ENCODE measurements at places on chromosomes 6 and 20. TPM values are rescaled to one million over a fixed set of nuclear protein-coding genes. Genes with fewer than 3 reads are reported as not detected.

- no peaks in the 10 kb centered on the region for H3K36me3 ChIP-seq
- no peak for DNase-seq
- peaks cover 8% of the 10 kb centered on the region for H3K27me3 ChIP-seq
- no peak overlapping the region for H3K4me3 ChIP-seq
- H3K4me1 ChIP-seq = no peaks in the 10 kb centered on the region
These were observed 12.7 kb upstream of the PPP1R3G start for GRCh38 chr6:5072440-5072839.

The MOCS1 gene
- total RNA-seq = 9.9 TPM

The ADGRB3 gene
- 7.3 TPM for total RNA-seq

The SPEF1 gene
- 0.22 TPM for total RNA-seq

The PACRG gene
- total RNA-seq = not detected

The HNF4A gene
- not detected for total RNA-seq

DNA sequence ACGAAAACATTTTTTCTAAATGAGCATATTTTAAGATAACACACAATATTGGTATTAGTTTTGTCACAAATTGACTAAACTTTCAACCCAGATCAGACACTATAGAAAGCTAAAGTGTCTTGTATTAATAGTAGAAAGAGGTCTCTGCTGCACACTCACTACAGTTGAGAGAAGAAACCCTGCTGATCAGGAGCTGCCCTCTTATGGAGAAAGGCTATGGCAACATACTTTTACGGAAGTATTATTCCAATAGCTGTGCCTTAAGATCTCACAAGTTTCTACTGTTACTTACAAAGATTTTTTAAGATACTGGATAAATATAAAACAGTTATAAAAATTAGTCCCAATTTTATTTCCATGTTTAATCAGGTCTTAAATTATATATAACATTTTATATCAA is 155.7 kb downstream of the RIMS1 start:
- no peak overlapping the region for H3K27ac ChIP-seq
- no peaks in the 10 kb centered on the region for H3K36me3 ChIP-seq
- H3K4me3 ChIP-seq = no peak overlapping the region
- H3K27me3 ChIP-seq = no peaks in the 10 kb centered on the region
- DNase-seq = no peak
- H3K4me1 ChIP-seq = peaks cover 18% of the 10 kb centered on the region

The SEMG1 gene
- not detected for total RNA-seq

DNA sequence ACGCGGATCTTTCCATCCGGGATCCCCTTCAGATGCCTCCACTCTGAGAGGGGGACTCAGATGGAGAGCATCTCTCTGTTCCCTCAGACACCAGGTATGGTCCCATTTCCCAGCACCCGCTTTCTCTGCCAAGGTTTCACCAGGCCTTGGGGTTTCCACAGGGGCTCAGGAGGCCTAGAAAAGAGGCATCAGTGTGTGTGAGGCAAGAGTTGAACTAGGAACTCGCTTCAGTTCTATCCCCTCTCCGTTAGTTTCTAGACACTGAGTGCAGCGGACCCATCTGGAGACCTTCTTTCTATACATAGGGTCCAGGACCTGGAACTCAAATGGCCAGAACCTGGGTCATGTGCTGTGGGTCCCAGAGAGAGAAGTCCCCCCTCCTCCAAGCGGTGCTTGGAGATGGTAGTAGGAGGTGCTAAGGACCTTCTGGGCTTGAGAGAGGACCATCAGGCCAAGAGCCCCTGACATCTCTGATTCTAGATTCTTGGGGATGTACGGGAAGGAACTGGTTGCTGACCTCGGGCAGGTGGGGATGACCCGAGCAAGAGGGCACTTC is 2.1 kb downstream of the SLC12A5 start:
- H3K4me1 ChIP-seq = peaks cover 4% of the 10 kb centered on the region
- H3K27ac ChIP-seq = no peak overlapping the region
- H3K36me3 ChIP-seq = peaks cover 5% of the 10 kb centered on the region
- peaks cover 30% of the 10 kb centered on the region for H3K27me3 ChIP-seq
- no peak for DNase-seq

- no peak overlapping the region for H3K4me3 ChIP-seq
- H3K4me1 ChIP-seq = no peaks in the 10 kb centered on the region
- H3K27ac ChIP-seq = no peak overlapping the region
- no peak for DNase-seq
- H3K27me3 ChIP-seq = peaks cover 2% of the 10 kb centered on the region
- no peaks in the 10 kb centered on the region for H3K36me3 ChIP-seq
These were observed 45.2 kb downstream of the THEMIS start for GRCh38 chr6:127855542-127856159.

- no peaks in the 10 kb centered on the region for H3K36me3 ChIP-seq
- DNase-seq = no peak
- H3K4me3 ChIP-seq = no peak overlapping the region
- peak overlapping the region; percentile 23 for H3K27ac ChIP-seq
These were observed 6.9 kb downstream of the STK35 start for GRCh38 chr20:2108498-2108897.

DNA sequence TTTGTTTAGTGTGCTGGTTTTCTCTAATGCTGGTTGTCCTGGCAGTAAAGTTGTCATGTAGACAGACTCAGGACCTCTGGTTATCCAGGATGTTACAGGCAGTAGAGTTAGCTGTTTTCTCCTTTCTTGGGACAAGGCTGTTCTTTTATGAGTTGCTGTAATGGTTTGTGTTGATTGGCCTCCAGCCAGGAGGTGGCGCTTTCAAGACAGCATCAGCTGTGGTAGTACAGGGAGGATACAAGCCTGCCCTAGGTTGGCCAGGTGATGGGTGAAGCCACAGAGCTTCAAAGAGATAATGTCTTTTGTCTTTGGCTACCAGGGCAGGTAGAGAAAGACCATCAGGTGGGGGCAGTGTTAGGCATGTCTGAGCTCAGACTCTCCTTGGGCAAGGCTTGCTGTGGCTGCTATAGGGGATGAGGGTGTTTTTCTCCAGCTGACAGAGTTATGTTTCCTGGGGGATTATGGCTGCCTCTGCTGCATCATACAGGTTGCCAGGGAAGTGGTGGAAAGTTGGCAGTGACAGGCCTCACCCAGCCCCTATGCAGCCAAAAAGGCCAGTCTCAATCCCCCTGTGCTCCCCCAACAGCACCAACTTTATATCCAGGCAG is 127.2 kb upstream of the TAB2 start:
- no peaks in the 10 kb centered on the region for H3K36me3 ChIP-seq
- no peak overlapping the region for H3K4me3 ChIP-seq
- H3K27ac ChIP-seq = no peak overlapping the region
- H3K4me1 ChIP-seq = no peaks in the 10 kb centered on the region
- peaks cover 2% of the 10 kb centered on the region for H3K27me3 ChIP-seq
- DNase-seq = no peak

DNA sequence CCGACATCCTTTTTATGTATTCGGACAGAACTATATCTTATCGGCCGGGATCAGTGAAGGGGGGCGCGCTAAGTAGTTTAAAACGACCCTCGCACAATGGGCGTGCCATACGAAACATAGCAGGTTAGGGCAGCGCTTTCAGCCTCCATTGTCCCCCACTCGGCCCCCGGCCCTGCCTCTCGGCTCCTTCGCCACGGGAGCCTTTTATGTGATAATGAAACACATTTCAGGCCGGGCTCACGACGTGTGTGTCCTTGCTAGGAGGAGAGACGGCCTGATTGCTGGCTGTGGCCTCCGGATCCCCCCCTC is 5.3 kb downstream of the FOXA2 start:
- H3K27me3 ChIP-seq = peaks cover 49% of the 10 kb centered on the region
- H3K27ac ChIP-seq = no peak overlapping the region
- H3K4me1 ChIP-seq = peaks cover 14% of the 10 kb centered on the region
- H3K36me3 ChIP-seq = peaks cover 4% of the 10 kb centered on the region
- no peak for DNase-seq

GRCh38 chr20:4029505-4030467 is 14.4 kb upstream of the RNF24 start:
- H3K4me1 ChIP-seq = peaks cover 12% of the 10 kb centered on the region
- H3K27ac ChIP-seq = no peak overlapping the region
- no peaks in the 10 kb centered on the region for H3K27me3 ChIP-seq
- H3K36me3 ChIP-seq = peaks cover under 1% of the 10 kb centered on the region

The STMN3 gene
- 459 TPM for total RNA-seq

GRCh38 chr20:64211874-64212658 is 43.5 kb upstream of the PCMTD2 start:
- no peak for DNase-seq
- peaks cover 15% of the 10 kb centered on the region for H3K4me1 ChIP-seq
- H3K4me3 ChIP-seq = no peak overlapping the region
- peaks cover 9% of the 10 kb centered on the region for H3K36me3 ChIP-seq

The BMP6 gene
- total RNA-seq = 0.25 TPM

DNA sequence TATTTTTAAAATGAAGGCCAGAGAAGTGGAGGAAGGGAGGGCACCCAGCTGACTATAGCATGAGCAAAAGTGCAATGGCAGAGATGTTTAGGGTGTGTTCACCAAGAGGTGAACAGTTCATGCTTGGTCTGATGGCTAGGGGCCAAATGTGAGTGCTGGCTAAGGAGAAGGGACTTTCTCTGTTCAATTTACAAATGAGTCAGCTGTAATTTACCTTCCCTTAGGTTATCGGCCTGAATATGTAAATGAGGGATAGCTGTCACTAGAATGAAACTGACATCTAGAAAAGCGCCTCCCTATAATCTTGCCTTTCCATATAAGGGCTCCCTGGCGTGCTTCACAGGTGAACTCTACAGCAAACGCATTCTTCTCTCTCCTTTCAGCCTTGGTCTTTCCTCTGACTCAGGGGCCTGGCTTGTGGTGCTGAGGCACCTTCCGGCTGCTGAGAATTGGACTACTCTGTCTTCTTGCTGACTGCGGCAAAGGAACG is 114.7 kb upstream of the BACH2 start:
- no peak overlapping the region for H3K4me3 ChIP-seq
- no peaks in the 10 kb centered on the region for H3K27me3 ChIP-seq
- H3K27ac ChIP-seq = no peak overlapping the region
- no peaks in the 10 kb centered on the region for H3K36me3 ChIP-seq

The SLC2A10 gene
- total RNA-seq = 0.37 TPM

DNA sequence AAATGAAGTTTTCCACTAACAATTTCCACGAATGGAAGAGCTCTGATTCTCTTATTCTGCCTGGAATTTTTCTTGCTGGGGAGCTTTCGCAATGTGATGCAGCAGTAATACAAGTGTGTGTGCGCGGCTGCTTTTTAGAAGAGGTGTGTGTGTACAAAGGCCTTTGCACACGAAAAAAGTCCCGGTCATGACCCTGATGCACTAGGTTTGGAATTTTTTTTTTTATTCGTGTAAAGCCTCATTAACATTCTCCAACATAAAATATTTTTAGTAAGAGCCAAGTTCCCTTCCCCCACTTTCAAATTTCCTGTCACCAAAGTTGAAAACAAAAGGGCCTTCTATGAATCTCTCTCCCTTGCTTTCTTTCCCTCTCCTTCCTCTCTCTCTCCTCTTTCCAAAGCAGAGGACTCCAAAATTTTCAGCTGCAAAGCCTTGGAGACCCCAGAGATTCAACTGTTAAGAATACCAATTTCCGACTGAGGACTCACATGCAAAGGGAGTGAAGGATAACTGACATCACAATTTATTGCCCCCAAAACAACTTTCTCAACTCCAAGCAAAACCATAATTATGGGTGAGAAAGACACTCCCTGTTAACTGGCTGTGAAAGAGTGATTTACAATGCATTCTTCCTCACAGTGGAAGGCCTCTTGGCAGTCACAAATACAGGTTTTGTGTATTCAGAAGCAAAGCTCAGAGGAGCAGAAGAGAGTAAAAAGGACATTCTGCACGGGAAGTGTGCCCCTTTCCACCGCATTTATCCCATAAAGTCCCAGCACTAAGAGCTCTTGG is 421.2 kb upstream of the JARID2 start:
- H3K4me3 ChIP-seq = no peak overlapping the region
- no peaks in the 10 kb centered on the region for H3K27me3 ChIP-seq
- DNase-seq = no peak
- no peak overlapping the region for H3K27ac ChIP-seq
- H3K36me3 ChIP-seq = no peaks in the 10 kb centered on the region
- H3K4me1 ChIP-seq = peaks cover 5% of the 10 kb centered on the region

GRCh38 chr6:95133578-95133977 is 443.8 kb upstream of the MANEA start:
- no peaks in the 10 kb centered on the region for H3K27me3 ChIP-seq
- H3K36me3 ChIP-seq = no peaks in the 10 kb centered on the region
- no peaks in the 10 kb centered on the region for H3K4me1 ChIP-seq

The HLA-DPA1 gene
- total RNA-seq = 1.0 TPM

DNA sequence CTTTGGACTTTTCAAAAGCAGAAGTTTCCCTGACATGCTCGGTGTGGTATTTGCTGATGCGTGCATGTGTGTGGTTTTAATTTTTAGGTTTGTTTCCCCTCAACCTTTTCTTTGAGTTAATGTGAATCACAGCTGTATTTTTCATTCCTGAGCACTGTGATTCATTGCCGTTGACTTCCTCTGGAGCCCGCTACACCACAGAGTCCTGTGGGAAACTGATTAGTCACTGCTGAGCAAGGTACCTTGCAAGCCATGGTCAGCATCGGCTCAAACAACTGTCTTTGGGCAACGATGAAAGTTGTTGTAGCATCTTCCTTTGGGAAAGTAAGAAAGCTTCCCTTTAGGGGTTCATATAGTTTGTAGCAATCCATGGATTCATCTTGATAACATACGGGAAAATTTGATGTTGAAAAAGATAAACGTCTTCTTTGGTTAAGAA is 57.5 kb downstream of the RIN2 start:
- DNase-seq = no peak
- H3K4me1 ChIP-seq = peaks cover 8% of the 10 kb centered on the region
- H3K27me3 ChIP-seq = no peaks in the 10 kb centered on the region
- no peak overlapping the region for H3K27ac ChIP-seq
- H3K36me3 ChIP-seq = peaks cover 11% of the 10 kb centered on the region
- H3K4me3 ChIP-seq = no peak overlapping the region
